ENCODE measurements at places on chromosomes 5 and 9.

DNA sequence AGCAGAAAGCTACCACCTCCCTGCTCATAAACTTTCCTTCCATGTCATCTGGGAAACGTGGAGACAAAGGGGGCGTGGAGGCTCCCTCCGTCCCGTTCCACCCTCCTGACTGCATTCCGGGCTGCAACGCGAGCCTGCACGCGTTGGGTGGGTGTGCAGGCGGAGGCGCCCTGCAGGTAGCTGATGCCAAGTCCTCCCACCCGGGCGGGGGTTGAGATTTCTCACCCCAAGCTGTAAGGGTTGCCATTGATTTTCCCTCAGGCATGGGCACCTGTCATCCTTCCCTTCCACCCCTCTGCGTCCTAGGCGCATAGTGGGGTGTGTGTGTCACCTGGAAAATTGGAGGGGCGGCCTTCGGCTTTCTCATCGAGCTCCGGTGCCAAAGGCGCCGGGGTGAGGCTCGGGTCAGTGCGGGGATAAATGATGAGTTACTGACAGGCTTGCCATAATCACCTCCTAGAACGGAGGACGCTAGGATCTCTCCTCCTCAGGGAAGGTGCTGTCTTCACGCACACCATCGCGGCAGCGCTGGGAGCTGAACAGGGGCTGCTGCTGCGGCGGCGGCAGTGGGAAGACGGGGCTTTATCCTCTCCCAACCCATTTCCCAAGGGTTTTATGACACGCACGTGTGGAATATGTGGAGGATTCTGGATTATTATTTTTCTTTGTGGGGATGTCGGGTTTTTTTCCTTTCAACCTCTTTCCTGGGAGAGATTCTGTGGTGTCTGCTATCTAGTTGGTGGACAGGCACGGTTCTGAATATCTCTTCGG lies 973 bp downstream of the PLPPR1 start:
- no peak for DNase-seq

DNA sequence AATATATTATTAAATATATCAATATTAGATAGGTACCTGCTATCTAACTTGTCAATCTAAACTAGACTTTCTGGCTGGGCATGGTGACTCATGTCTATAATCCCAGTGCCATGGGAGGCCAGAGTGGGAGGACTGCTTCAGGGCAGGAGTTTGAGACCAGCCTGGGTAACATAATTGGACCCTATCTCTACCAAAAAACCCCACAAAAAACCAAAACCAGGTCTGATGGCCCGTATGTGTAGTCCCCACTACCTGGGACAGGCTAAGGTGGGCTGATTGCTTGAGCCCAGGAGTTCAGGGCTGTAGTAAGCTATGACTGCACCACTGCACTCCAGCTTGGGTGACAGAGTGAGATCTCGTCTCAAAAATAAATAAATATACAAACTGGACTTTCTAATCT lies 55.0 kb downstream of the PJA2 start:
- no peak for DNase-seq

DNA sequence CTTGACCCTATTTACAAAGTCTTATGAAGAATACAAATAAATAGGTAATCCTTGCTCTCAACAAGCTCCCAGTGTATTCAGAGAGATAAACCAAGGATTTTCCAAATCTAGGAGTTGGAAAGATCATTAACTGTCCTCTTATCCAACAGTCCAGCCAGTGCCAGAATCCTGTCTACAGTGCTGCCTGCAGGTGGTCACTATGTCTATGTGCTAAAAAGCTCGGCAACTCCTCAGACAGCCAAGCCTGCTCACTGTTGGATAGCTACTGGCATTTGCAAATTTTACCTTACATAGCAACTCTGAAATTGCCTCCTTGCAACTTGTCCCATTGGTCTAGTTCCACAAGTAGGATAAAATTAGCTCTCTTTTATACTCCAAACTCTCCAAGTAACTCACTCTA lies 187.4 kb downstream of the DCP2 start:
- DNase-seq = no peak

GRCh38 chr5:150217038-150217437 lies 27.2 kb downstream of the SLC6A7 start:
- DNase-seq = no peak

- DNase-seq = no peak
Measured at GRCh38 chr5:120507197-120507596, 43.1 kb downstream of the PRR16 start.

DNA sequence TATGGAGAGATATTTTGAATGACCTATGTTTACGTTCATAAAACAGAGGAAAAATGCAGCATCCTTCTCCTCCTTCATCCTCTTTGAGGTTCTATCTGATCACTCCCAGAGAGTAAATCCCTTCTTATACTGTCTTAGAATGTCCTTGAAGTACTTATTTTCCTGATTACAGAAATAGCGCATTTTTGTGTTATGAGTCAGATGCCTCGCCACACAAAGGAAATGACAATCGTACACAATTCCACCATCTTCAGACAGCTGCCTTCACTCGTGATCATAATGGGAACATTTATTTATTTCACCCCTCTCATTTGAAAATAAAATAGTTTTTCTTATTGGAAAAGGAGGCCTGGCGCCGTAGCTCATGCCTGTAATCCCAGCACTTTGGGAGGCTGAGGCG lies 2.4 kb upstream of the GLT6D1 start:
- DNase-seq = no peak

DNA sequence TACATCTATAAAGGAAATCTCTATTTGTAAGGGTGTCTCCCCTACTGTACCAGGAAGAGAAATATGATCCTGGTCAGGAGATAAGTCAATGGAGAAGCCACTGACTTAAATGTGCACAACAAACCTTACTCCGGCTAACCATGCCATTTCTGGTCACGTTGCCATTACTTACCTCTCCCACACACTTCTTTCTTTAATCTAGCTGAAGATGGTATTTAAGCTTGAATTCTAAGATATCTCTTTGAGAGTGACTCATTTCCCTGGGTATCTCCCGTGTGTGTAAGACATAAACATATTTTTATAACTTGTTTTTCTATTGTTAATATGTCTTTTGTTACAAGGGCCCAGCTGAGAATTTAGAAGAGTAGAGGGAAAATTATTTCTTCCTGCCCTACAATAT lies 296.6 kb downstream of the SEMA5A start:
- no peak for DNase-seq

GRCh38 chr5:100654895-100655294 lies 119.7 kb downstream of the FAM174A start:
- no peak for DNase-seq

GRCh38 chr5:88258636-88259035 lies 10.0 kb downstream of the TMEM161B start:
- DNase-seq = no peak

DNA sequence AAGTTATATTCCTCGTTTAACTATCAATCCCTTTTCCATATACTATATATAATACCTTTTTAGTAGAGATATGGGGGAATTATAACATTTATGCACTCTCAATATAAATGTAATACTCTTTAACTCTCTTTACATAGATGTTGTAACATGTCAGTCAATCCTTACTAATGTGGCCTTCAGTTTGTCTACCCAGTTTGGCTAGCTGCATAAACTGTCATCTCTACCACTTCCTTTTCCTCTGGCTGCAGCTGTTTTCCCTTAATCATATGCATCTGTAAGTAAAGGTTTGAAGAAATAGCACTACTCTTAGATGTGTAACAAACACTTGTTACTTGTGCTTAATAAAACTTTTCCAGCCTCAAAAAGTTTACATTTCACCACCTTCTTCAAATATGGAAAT lies 13.4 kb downstream of the ABHD17B start:
- no peak for DNase-seq

All from retinal pigment epithelial cell (primary cell).